Activated gamma-delta T cell (primary cell): ENCODE measurements at places on chromosomes 4 and X.

- DNase-seq, result no peak
These were observed 2.1 kb downstream of the ANOS1 start for GRCh38 chrX:8729811-8730210.

- DNase-seq, result no peak
These were observed 32.0 kb upstream of the RPS3A start for GRCh38 chr4:151067316-151067970.

GRCh38 chrX:78123190-78123589 is 16.3 kb downstream of the TAF9B start:
- no peak for DNase-seq

- no peak for DNase-seq
These were observed 104.5 kb upstream of the MAML3 start for GRCh38 chr4:140258476-140258875.

DNA sequence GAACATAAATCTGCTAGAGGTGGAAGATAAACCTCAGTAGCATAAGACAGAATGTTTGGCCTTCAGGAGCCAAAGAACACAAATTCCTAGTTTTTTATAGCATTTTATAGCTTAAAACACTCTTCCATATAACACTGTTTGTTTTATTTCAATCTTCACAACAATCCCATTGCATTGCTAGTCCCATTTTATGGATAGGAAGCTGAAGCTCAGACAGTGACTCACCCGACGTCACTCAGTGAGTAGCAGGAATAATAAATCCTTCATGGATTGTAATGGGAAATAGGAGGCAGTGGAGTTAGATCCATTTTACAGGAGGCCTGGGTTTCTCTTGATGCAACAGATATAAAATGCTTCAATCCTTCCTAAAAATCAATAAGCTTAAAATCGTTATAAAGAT is 217.5 kb downstream of the RAB28 start:
- DNase-seq, result no peak

DNA sequence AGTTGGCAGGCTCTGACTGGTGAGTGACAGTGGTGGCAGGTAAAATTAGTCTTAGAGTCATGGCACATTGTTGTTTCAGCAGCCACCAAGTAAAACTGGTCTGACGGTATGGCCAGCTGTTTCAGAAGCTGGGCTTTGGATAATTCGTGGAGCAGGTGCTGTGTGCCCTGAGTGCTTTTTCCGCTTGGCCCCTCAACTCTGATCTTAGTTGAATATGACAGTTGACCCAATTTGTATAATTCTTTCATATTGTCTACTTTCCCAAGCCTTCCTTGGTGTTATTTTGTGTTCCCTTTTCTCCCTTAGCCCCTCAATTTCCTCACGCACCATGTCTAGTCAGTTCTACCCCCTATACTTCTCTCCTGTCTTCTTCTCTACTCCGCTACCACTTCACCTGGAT is 32.0 kb downstream of the CDS1 start:
- no peak for DNase-seq

DNA sequence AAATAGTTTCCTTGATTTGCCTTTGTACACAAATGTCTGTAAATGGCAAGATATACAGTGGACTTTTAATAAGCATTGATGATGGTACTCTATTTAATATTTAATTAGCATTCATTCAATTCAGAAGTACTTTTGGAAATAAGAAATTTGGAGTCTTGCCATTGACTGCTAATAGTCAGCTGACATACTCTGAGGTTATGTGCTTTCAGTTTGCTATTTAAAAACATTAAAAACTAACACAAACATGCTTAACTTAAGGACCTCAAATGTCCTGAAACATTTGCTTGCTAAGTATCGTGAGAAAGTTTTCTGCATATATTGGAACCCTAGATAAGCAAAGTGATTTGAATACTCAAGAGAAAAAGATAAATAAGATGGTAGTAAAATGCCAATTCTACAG is 64.6 kb downstream of the REELD1 start:
- no peak for DNase-seq

DNA sequence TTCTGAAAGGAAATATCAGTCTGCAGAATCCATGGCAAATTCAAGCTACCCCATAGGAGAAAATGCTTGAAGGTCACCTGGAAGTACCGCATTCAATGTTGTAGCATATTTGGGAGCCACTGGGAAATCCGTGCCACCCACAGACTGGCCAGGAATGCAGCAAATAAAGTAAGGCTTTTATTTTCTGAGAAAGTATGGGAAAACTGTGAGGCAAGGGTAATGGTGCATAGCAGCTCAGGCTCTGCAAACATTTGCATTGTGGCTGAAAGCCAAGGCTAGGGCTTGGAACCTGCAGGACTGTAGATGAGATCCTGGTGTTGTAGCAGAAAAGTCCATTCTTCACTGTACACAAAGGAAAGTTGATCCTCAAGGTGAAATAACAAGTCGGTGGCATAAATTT is 450.9 kb upstream of the NR3C2 start:
- DNase-seq, result no peak

- no peak for DNase-seq
These were observed 136.5 kb upstream of the AADAT start for GRCh38 chr4:170226288-170226687.

- no peak for DNase-seq
These were observed 18.5 kb downstream of the ADRA2C start for GRCh38 chr4:3784454-3785291.

DNA sequence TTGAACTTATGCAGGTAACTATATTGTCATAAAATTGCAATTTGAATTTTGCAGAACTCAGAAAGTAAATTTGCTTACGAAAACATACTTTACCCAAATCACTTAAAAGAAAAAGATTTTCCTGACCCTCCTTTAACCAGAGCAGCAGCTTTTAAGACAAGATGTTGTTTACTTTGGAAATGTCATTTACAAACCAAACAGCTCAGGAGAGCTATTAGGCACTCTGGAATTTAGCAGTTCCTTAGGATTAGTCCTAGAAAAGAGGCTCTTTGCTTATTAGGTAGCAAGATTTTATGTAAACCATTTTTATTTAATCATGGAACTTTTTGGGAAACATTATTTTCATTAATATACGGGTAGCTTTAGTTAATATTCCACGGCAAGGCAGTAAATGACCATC is 765.7 kb upstream of the POU3F4 start:
- DNase-seq, result no peak

DNA sequence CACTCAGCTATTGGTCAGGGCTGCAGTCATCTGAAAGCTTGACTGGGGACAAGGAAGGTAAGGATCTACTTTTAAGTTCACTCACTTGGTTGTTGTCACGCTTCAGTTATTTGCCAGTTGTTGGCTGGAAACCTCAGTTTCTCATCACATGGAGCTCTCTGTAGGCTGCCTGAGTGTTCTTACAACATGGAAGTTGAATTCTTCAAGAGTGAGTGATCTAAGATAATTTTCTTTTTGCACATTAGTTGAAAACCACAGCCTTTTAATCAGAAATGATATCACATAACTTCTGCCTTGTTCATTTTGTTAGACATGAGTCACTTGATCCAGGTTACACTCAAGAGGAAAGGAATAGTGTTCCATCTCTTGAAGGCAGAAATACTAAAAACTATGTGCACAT is 552.7 kb downstream of the RAPGEF2 start:
- DNase-seq, result no peak

GRCh38 chr4:82371497-82371896 is 2.3 kb downstream of the HNRNPD start:
- no peak for DNase-seq

GRCh38 chr4:114017120-114017917 is 37.9 kb upstream of the ARSJ start:
- no peak for DNase-seq

DNA sequence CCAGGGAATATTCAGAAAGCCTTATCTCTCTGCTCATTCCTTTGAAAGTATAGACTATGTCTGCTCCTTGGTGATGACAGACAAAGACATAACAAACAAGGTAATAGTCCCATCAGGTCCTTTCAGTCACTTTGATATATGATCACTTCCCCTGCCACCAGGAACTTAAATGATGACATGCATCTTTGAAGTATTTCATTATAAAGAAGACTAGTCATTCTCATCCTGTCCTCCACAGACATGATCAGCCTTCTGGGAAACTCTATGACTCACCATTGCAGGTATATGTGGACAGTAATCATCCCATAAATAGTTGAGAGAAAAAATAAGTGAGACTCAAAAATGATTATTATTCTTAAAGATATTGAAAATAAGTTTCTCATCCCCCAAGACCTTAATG is 117.5 kb upstream of the VCX2 start:
- DNase-seq, result no peak

- no peak for DNase-seq
These were observed 4.6 kb upstream of the DCAF4L1 start for GRCh38 chr4:41976775-41977516.

DNA sequence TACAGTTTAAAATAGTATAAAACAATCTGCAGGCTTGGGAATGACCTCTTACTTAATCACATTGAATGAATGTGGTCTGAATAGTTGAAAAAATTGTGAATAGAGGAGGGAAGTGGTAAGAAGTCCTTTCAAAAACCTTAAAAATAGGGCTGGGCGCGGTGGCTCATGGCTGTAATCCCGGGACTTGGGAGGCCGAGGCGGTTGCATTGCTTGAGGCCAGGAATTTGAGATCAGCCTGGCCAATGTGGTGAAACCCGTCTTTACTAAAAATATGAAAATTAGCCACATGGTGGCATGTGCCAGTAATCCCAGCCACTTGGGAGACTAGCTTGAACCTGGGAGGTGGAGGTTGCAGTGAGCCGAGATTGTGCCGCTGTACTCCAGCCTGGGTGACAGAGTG is 36.5 kb downstream of the HERC3 start:
- no peak for DNase-seq

DNA sequence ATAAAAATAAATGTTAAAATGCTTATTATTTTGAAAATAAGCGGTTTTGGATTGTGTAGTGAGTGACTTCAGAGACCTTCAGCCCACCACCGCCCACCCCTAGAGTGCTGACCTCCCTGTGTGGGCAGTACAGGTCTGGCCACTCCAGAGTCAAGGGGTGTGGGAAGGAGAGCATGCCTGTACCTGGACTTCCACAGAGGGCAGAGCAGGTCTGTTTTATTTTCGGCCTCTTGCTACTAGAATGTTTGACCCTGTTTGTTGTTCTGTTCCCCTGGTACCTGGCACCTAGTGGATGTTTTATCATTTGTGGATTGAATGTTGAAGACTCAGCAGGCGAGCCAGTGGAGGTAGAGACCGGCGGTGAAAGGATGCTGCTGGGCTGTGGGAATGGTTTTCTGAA is 14.3 kb downstream of the PIGG start:
- no peak for DNase-seq
